ENCODE measurements at places on chromosomes 5 and 9.

DNA sequence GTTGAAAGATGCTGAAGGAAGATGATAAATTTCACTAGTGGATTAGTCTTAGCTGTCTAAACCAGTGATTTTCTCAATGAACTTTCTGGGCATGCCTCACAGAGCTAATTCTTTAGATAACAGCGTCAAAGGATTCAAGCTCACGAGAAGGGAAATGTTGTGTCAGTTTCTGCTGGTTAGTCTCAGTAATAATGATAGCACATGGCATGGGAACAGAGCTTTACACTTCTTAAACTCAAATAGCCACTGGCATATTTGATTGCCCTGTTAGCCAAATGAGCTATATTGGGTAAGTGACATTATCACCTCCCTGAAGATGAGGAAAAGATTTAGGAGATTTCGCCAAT, 139.3 kb upstream of the NR3C1 start:
- no peak for DNase-seq

GRCh38 chr5:3625626-3626025, 30.0 kb downstream of the IRX1 start:
- no peak for DNase-seq

DNA sequence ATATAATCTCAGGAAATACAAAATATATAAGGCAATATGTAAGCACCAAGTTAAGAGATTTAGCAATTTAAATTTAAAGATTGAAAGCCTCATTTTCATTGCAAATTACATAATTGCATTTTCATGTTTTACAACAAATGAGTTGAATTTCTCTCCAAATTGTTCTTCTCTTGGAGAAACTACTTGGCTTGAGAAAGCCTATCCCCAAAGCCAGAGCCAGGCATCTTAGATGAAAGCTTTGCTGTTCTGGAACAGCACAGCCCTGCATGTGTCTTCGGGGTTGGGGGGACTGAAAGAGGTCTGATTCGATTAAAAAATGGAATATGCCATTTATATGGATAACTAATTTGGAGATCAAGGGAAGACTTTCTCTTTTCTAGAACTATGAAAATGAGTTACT, 212.0 kb downstream of the PARP8 start:
- DNase-seq = no peak

DNA sequence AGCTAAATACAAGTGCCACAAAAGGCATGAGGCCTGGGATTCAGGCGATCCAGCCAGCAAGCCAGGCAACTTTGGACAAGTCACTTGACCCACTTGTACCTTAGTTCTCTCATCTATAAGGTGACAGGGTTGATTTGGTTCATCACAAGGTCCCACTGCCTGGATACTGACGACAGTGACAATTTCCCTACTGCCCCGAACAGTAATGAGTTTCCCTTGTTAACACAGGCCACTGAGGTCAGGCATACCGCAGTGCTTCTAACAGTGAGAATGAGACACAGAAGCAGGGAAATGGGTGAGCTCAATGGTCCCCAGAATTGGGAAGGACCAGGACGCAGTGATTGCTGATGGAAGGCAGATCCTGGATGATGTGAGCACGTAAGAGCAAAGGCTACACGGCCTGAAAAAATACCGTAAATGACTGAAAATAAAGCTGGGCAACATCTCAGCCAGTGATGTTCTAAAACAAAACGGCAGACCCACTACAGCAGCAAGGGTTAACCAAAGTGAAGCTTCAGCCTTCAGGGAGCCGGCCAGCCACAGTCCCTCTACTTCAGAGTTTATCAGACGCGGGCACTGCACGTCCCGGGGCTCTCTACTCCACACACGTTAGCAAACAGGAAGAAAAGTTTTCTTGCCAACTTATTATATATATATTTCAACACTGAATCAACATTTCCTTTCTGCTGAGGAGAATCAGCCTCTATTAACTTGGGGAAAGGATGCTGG, 846 bp downstream of the MGAT1 start:
- no peak for DNase-seq

DNA sequence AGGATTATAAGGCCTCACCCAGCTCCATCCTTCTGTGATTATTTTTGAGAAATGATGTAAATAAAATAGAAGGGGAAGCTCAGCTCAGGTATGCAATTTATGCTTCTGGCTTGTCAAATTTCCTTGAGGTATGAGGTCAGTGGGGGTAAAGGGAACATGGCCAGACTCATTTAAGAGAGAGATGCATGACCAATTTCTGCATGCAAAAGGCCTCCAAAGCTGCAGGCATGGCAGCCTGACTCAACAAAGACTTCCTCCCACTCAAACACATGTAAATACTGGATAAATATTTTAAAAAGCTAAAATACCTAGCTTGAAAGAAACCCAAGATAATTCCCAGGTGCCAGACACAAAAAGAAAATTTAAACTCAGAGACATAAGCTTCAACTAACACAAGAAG, 101.4 kb upstream of the SLC1A3 start:
- DNase-seq = no peak
